ENCODE measurements at places on chromosomes 6 and 20.

DNA sequence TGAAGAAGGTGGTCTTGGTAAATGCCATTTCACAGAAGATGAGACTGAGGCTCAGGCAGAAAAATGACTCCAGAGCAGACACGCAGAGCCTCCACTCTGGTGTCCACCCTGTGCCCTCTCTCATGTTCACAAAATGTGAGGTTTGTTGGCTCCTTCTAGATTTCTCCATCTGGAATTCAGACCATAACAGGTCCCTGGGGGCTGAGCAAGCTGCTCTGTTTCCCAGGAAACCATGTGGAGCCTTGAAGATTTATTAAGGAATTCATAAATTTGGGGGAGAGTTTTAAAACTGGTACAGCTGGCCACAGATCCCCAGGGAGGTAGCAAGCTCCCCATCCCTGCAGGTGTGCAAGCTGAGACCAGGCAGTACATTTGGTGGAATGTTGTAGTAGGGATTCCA is 38.8 kb upstream of the SIRPA start:
- no peak for DNase-seq

- DNase-seq = peak; percentile 8
These were observed 338.7 kb downstream of the HTR1B start for GRCh38 chr6:77124604-77125003.

- DNase-seq = no peak
These were observed 173.9 kb downstream of the EPM2A start for GRCh38 chr6:145561095-145562072.

- DNase-seq = no peak
These were observed 249.3 kb downstream of the PREX1 start for GRCh38 chr20:48578397-48579098.

GRCh38 chr6:138517635-138518034 is 18.3 kb upstream of the NHSL1 start:
- DNase-seq = no peak

GRCh38 chr6:87274660-87275274 is 47.6 kb upstream of the SMIM8 start:
- peak; percentile 77 for DNase-seq

- DNase-seq = no peak
These were observed 204.7 kb downstream of the ESR1 start for GRCh38 chr6:152012227-152012626.

- DNase-seq = no peak
These were observed 212.7 kb upstream of the QKI start for GRCh38 chr6:163201855-163202254.

- peak; percentile 51 for DNase-seq
These were observed 620.1 kb downstream of the COL12A1 start for GRCh38 chr6:74585753-74586152.

DNA sequence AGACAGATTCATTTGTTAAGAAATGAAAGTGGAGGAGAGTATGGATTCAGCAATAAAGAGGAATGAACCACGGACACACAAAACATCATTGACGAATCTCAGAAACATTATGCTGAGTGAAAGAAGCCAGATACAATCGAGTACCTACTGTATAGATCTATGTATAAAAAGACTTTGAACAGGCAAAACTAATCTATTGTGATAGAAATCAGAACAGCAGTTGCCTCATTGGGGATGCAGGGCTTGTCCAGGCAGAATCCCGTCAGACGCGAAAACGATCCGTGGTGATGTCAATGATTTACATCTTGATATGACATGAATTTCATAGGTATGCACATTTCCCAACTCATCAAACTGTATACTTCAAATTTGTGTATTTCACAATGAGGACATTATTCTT is 265.2 kb downstream of the CBLN4 start:
- no peak for DNase-seq

- no peak for DNase-seq
These were observed 584.1 kb upstream of the FLRT3 start for GRCh38 chr20:14921513-14921912.

- peak; percentile 47 for DNase-seq
These were observed 300.1 kb upstream of the KCNQ5 start for GRCh38 chr6:72321788-72322187.

All from astrocyte of the spinal cord (primary cell).